ENCODE measurements at places on chromosomes 2 and 18. TPM values are rescaled to one million over a fixed set of nuclear protein-coding genes. Genes with fewer than 3 reads are reported as not detected.

DNA sequence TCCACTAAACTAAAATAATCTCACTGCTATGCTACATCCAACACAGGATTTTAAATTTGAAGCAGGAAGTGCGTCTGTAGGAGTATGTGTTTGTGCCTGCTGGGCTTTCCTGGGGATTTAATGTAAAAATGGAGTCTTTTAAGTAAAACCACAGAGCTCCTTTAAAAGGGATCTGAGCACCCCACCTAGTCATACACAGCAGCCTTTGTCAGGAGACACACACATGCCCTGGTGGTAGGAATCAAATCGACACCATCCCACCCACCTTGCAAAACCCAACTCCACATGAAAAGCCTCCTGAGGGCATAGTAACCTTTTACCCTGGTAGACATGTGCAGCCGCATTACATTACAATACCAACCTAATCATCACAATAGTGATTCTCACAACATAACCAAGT, 29.1 kb downstream of the UXS1 start:
- no peak for ATAC-seq

The DYNC2LI1 gene
- 10.3 TPM for total RNA-seq

DNA sequence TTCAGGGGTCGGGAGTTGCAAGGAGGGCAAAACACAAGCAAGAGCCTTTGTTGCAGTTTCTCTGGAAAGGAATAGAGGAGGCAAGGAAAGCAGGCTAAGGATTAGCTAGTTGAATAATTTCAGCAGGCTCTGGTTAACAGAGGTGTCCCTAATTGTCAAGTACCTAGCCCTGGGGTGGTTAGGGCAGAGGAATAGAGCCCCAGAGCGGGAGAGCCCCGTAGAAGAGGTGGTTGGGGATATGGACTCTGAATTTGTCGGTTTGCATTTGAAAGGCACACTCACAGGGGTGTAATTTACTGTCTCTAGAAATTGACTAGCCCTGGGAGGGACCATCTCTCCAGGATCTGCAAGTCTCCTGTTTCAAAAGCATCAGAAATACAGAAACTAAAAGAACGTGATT, 1030.2 kb downstream of the TMEM182 start:
- ATAC-seq, result no peak

DNA sequence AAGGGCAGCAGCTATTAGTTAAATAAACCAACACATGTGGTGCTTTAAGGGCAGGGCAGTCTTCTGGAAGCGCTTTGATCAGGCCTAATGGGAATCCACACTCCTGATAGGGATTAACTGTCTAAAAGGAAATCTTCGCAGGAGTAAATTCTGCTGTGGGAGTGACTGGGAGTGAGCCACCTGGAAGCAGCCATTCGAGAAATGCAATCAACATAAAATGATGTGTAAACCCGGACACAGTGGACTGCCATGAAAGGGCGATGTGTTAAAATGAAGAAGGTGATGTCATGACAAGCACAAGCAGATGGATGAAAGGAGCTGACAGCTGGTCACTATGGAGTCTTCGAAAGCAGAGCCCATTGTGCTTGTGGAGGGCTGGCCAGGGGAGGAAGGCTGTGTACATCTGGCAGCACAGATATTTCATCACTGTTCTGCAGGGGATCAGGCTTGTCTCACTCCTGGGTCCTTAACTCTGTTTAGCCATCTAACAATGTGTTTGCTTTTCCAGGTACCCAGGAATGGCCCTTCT, 24.8 kb upstream of the GALNT14 start:
- ATAC-seq, result no peak
